ENCODE measurements at places on chromosomes 2 and 18.

GRCh38 chr2:24104906-24105305, 18.2 kb downstream of the PFN4 start:
- DNase-seq, result no peak

GRCh38 chr2:133993160-133993559, 260.7 kb upstream of the MGAT5 start:
- no peak for DNase-seq

- peak; percentile 71 for DNase-seq
Measured at GRCh38 chr2:37282746-37283145, 41.9 kb downstream of the PRKD3 start.

DNA sequence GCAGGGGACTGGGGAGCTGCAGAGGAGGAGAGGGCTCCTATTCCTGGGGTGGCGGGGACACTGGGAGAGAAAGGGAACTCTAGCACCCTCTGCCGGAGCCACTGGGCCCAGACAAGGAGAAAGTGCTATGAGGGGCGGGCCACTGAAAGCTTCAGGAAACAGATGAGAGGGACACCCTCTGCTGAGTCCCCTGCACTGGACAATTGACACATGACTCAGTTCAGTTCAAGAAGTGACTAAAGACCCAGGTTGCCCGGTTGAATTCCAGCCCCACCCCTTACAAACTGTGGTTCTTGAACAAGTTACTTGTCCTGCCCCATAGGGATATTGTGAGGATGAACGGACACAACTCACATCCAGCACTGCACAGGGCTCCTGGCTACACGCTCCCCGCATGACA, 5.0 kb downstream of the RUFY4 start:
- DNase-seq, result peak; percentile 8

DNA sequence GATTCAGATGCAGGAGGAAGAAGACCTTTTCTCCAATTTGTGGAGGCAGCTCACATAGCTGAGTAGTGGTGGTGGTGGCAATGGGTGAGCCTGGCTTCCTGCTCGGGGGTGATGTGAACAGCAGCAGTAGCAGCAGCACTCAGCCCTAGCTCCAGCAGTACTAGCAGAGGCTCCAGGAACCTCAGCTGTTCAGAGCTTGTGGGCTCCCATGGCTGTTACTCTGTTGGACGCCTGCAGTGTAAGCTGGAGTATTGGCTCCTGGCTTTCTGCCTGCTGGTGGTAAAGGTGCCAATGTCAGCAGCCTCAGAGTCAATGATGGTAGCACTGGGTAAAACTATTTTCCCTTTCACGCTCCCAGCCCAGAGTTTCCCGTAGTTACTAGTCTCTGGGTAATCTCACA, 3.1 kb upstream of the SEH1L start:
- peak; percentile 20 for DNase-seq

DNA sequence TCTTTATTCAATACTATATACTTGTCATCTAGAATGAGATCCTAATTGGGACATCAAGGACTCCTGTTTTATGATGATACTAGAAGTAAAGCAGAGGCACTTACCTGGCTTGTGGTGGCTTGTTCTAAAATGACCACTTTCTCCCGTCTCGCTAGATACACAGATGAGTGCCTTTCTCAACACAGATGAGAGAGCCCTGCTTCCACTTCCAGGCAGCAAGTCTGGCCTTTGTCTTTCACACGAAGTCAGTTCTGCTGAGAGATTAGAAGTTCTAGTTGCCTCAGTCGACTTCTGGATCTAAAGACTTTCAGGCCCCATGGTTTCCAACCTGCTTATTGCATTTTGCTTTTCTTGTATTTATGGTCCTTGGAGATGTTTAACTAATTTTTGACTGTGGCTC, 70.3 kb downstream of the PPP1R1C start:
- no peak for DNase-seq

GRCh38 chr18:47993409-47993808, 63.0 kb upstream of the SMAD2 start:
- no peak for DNase-seq

DNA sequence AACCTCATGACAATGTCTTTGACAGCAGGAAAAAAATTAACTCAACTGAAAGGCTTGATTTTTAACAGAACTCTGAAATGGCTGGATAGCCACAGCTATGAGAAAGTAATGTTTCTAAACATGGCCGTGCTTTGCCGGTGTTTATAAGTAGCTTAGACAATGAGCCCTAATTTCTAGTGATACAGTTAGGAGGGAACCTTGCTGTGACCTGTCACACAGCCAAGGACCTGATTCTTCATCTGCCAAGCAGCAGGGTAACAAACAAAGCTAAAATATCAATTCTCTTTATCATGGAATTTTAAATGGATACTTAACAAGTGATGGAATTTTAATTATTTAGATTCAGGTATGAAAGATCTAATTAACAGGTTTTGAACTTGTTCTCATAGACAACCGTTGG, 24.3 kb upstream of the DYNC2LI1 start:
- no peak for DNase-seq

- DNase-seq, result no peak
Measured at GRCh38 chr2:100142393-100142792, at the start of gene AFF3. Gene AFF3 (minus strand): TSS chr2:100142590. CDS start chr2:100104454, 38,136 bp downstream.

GRCh38 chr2:28726177-28726576, 25.5 kb upstream of the PPP1CB start:
- DNase-seq, result no peak

DNA sequence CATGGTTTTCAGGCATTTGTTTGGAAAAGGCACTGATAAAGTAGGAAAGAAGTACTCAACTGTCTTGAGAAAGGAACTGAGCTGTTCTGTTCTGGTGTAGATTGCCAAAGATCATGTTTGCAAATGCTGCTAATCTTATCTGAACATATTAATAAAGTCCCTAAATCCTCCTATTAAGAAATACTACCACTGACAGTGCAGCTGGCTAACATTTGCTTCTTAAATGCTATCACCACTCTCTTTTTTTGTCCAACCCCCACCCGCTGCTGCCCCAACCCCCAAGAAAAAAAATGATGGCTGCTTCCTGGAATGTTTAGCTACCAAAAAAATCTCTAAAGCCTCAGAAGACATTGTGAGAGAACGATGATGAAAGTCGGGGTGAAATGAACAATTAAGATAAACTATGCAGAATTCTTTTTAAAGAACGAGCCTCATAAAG, 130.7 kb downstream of the CCBE1 start:
- peak; percentile 86 for DNase-seq

GRCh38 chr2:18559531-18560030, 872 bp downstream of the RDH14 start:
- no peak for DNase-seq

GRCh38 chr18:78245451-78245850, 734.2 kb upstream of the SALL3 start:
- no peak for DNase-seq

GRCh38 chr18:9751371-9752031, 43.4 kb downstream of the RAB31 start:
- no peak for DNase-seq

DNA sequence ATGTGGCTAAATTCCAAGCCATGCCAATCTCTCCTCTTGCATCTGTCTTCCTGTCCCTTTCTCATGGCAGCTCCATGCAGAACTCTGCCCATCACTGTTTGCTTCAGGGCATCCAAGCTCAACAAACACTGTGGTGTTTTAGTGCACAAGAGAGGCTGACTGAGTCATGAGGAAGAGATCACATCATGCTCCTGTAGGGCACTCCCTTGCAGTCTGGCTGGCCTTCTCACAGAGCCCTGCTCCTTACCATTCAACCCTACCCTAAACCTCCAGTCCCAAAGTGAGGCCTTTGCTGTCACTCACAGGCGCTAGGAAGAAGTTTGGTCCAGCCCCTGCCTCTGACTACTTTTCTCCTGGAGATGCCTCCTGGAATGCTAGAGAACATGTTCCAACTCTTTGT, 194.0 kb downstream of the LRATD1 start:
- DNase-seq, result no peak

DNA sequence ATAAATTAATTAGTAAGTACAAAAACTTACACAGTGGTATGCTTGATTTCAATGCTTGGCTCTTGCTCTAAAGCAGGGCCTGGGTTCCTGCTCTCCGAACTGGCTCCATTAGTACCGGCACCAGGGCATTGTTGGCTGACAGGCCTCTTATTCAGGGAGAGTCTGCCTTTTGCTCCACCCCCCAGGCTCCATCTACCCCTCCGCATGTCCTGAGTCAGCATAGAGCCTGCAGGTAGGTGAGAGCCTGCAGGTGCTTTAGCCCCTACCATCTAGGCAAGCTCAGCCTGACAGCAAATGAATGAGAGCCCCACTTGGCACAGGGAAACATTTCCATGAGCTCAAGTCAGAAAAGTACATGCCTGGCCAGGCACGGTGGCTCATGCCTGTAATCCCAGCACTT, 35.1 kb upstream of the EFHD1 start:
- DNase-seq, result no peak

DNA sequence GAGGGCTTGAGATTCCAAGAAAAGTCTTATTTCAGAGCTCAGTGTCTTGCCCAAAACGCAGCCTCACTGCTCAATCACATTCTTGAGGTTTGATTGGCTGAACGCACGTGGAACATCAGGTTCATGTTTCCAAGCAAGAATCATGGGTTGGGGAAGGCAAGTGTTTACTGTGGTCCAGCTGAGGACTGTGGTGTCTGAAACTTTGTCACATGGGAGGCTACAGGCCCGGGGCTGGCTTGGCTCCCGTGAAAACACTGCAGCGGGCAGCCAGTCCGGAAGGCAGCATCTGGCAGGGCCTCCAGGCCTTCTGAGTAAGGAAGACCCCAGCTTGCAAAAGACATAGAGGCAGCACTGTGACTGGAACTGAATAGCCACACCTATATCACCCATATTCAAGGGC, 84.7 kb downstream of the POLR1A start:
- peak; percentile 50 for DNase-seq

GRCh38 chr2:102460467-102460866, 12.6 kb upstream of the SLC9A4 start:
- DNase-seq, result no peak

DNA sequence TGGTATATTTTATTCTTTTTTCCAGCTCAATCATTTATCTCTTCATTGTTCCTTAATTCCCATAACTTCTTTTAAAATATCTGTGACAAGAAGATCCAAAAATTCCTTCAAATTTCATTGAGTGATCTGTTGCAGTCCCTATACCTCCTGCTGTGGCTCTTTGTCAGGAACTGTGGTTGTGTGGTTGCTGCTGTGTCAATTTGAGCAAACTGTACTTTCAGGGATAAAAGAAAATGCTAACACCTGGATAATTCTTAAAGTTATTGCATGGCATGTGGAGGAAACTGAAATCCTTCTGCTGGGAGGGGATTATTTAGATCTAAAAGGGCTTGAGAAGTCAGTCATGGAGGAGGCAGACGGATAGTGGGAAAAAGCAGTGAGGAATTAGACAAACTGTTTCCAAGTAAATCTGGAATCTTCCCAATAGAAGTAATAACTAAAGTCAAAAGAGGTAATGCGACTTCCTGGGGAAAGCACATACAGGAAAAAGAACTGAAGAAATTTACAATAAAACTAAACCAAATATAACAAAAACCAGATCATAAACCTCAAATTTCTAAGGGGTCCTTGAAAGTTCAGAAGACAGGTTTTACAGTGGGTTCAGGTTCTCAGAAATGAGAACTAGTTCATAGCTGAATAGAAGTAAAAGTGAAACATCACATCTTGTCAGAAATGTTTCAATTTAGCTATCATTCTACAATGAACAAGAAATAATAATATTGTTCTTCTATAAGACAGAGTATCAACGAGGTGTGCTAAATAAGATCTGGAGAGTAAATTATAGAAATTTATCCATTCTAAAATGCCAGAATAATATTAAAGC, 33.5 kb upstream of the CD226 start:
- no peak for DNase-seq

DNA sequence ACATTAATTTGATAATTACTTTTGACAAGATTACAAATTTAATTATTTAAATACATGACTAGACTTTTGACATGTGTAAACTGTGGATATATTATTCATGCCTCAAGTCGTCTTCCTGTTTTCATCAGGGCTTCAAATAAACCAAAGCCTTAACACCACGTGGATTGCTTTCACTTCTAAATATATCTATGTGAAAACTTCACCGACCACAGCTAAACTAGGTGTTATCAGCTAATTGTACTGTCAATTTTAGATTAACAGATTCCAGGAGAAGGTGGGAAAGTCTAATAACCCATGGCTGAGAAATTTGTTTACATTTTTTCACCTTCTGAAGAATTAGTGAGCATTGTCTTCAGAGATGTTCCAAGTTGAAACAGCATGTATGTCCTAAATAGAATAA, 494.7 kb upstream of the FAM98A start:
- no peak for DNase-seq

- no peak for DNase-seq
Measured at GRCh38 chr18:72973841-72974240, 106.1 kb upstream of the NETO1 start.

GRCh38 chr2:114007436-114007835, 117.5 kb downstream of the ACTR3 start:
- DNase-seq, result no peak

DNA sequence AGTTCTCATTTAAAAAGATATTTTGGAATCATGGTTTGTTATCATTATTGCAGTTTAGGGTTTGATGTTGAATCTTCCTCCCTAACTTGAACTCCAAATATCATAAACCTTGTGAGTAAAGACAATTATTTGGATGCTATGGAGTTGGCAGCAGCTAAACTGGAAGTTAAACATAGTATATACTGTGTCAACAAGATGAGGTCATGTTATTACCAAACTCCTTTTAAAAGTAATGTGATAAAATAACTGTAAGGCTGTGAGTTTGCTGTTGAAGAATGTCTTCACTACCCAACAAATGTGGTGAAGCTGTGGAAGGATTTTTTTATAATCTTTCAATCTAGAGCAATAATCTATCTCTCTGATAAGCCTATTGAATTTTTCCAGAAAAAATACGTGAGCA, 16.0 kb downstream of the DNAH6 start:
- DNase-seq, result no peak

DNA sequence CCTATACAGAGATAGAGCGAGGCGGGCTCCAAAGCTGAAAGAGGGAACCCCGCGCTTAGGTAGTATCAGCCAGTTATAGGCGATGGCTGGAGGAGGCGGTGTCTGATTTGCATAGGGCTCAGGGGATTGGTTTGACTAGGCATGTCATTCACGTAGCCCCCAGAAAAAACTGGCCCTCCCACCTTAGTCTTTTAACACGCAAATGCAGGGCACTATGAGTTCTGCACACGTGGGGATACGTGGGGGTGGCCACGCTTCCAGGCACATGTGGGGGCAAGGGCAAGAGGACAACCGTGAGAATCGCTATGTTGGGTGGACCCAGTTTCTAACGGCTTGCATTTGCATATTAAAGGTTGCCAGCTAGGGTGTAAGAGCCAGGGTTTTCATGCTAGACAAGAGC, 56.7 kb upstream of the MSTN start:
- peak; percentile 21 for DNase-seq
